ENCODE measurements at places on chromosomes 1 and 21.

- DNase-seq, result no peak
These were observed 30.4 kb downstream of the APP start for GRCh38 chr21:26140164-26140579.

- DNase-seq, result no peak
These were observed 21.9 kb downstream of the ERRFI1 start for GRCh38 chr1:8004113-8004802.

DNA sequence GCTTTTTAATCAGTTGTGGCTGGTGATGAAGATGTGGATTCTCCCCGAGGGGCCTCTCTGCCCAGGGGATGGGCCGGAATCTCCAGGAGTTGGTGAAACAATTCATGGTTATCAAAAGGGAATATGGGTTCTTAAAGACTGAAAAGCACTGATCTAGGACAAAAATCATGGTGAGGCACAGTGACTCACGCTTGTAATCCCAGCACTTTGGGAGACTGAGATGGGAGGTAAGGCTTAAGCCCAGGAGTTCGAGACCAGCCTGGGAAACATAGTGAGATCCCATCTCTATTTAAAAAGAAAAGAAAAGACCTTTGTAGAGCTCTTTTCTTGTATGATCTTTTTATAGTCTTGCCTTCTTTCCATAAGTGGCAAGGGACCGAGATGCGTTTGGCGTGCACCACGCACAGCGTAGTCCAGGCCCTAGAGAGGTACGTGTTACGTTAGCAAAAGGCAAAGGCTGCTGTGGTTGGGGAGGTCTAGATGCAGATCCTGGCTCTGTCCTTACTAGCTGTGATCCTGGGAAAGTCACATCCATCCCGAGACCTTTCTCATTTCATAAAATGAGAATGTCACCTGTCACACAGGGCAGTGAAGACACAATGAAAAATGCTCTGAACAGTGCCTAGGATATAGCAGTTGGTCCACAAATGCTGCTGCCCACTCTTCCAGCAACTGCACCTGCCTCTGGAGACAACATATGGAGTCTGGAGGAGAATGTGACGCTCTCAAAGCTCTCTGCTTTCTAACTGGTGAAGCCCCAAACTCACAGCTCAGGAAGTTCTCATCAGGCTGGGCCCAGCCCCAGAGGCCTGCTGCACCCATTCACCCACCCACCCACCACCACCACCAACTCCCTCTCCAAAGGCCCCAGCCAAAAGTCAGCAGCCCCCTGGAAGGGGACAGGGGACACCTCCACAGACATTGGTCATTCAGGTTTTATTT lies 54.8 kb downstream of the KIF21B start:
- DNase-seq, result no peak

- DNase-seq, result peak; percentile 53
These were observed at the start of gene PM20D1 for GRCh38 chr1:205849619-205850355. Gene PM20D1 (minus strand): TSS chr1:205850132. CDS start chr1:205850072, 60 bp downstream.

DNA sequence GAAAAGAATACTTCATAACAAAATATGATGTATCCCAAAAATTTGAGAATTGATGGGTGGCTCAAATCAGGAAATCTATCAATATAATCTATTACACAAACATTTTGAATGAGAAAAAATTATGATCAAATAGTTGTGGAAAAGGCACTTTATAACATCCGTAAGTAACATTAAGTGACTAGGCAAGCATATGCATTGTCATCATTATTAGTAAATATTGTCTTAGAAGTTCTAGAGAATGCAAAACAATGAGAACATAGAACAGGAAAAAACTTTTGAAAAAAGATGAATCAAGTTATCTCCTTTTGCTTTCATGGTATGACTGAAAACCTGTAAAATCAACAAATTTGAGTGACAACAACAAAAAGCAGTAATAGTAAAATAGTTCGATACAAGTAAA lies 42.9 kb downstream of the VCAM1 start:
- DNase-seq, result no peak

DNA sequence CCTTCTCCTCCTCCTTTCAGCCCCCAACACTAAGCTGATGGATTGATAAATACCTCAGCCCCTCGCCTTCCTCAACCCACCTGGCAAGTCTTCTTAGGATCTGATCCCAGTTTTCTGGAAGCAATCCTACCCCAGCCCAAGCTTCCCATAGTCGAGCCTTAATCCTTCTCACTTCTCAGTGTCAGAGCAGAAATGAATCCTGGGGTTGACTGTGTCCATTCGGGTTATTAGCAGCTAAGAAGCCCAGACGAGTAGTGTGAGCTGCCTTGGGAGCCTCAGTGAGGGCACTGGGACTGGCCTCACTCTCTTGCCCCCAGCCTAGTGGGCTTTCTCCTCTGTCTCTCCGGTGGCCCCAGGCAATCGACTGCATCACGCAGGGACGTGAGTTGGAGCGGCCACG lies 12.4 kb upstream of the PEAR1 start:
- no peak for DNase-seq

DNA sequence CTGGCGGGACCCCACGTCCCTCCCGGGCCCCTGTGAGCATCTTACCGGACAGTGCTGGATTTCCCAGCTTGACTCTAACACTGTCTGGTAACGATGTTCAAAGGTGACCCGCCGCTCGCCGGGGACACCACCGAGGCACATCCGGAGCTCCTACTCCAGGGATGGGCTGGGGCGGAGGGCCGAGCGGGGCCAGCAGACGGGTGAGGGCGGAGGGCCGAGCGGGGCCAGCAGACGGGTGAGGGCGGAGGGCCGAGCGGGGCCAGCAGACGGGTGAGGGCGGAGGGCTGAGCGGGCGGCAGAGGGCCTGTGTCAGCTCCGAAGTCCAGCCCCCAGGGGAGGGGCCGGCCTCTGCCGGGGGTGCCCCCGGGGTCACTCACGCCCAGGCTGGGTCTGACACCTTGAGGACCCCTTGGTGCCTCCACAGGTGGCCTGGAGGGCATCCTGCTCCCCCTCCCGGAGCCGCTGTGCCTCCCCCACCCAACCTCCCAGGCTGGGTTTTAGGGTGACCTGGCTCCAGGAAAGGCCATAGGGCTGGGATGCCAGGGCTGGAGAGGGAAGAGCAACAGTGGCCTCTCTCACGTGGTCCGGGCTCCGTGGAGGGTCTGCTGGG lies 5.7 kb upstream of the TTLL10 start:
- DNase-seq, result no peak

DNA sequence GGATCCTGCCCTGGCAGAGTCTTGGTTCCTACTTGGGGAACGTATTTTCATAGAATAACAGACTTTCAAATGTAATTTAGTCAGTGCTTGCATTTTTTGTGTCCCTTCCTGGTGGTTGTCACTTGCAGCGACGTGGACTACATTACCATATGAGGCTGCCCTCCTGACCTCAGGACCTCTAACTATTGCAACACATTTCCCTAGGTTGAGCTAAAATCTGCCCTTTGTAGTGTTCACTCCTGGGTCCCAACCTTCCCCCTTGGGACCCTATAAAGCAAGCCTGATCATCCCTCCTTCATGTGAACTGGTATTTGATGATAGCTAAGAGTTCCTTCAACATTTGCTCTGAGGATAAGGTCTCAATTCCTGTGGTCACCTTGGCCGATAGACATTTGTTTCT lies 95.6 kb upstream of the CACNA1E start:
- DNase-seq, result no peak

DNA sequence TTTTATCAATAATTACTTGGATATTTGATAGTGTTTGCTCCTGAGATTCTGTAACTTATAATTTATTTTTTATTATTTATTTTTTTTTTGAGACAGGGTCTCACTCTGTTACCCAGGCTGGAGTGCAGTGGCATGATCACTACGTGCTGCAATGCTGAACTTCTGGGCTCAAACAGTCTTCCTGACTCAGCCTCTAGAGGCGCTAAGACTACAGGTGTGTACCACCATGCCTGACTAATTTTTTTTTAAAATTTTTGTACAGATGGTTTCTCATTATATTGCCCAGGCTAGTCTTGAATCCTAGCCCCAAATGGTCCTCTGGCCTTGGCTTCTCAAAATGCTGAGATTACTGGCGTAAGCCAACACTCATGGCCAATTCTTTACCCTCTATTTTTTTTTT lies 845.5 kb upstream of the ADGRL4 start:
- no peak for DNase-seq

DNA sequence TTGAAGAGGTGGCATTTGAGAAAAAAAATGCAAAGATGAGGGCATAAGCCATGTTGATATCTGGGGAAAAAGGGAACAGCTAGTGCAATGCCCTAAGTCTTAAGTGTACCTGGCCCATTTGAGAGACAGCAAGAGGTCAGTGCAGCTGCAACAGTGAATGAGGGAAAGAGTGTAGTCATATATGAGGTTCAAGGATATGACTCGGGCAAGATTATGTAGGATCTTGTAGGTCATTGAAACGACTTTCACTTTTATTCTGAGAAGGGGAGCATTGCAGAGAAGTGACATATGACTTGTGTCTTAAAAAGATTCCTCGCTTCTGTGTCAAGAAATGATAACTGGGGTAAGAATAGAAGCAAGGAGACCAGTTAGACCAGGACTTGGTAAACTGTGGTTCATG lies 31.0 kb downstream of the NTMT2 start:
- no peak for DNase-seq

- DNase-seq, result no peak
These were observed 20.0 kb downstream of the CITED4 start for GRCh38 chr1:40842207-40842606.

DNA sequence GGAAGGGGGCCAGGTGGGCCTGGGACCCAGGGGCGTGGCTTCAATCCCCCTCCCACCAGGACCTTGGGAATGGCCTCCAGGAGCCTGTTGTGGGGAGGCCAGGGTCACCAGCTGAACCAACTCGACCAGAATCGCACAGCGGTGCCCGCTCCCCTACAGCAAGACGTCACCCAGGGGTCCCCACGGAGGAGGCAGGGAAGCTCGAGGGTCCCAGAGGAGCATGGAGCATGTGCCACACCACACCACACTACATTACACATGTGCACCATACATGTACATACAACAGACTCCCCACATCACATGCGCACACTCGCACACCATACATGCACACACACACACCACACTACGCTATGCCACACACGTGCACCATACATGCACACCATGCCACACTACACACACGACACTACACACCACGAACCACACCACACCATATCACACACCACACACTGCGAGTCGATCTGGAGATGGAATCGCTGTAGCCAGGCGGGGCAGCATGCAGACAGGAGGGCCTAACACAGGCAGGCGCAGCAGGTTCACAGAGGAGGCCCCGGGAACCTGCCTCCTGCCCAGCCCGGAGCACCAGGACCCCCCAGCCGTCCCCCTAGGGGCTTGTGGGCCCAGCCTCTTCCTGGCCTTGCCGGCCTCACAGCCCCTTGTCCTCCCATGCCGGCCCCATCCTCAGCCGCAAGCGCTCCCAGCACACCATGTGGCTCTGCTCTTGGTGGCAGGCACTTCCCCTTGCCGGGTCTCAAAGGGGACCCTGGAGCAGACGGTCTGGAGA lies 596 bp downstream of the ITGB2 start:
- DNase-seq, result no peak

GRCh38 chr1:65189576-65190115 lies 41.6 kb downstream of the AK4 start:
- no peak for DNase-seq
